ENCODE measurements at places on chromosomes 3 and 15.
A peak's percentile ranks its signal among the peaks of the same experiment; 100 is the strongest.

DNA sequence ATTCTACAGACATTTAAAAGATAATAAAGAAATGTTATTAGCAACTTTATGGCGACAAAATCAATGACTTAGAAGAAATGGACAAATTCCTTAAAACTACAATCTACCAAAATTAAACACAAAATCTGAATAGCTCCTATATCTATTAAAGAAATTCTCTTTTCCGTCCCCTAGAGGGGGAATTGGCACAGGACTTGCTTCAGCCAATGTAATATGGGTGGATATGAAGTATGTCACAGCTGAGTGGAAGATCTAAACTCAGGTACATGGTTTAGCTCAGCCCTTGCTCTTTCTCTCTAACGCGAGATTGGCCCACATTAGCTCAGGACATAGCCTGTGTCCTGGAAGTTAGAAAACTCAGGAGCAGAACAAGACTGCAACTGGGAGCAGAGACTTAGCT, 79.3 kb downstream of the DNAH12 start:
- peak; percentile 34 for DNase-seq

DNA sequence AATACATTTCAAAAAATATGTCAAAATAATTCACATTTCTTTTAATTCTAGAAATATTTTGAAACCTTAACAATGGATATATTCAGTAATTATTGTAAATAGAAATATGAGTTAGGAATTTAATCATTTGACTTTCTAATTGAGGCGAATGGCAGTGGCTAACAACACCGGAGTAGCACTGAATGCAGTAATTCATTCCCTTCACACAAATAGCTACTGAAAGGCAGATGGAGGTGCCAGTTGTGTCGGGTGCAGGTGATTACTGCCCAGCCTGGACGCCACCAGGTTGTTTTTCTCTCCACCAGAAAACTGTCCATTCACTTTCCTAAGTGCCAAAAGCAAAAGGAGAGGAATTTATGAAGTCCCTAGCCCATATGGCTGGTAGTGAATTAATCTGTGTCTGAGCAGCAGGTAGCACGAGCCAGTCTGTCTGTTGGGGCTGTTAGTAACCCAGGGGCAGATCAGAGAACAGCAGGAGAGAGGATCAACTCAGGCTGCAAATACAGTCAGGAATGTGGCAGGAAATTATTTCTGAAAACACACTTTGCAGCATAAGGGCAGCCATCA, 79.3 kb upstream of the GMNC start:
- no peak for DNase-seq

GRCh38 chr15:58331560-58331912, 100.3 kb upstream of the LIPC start:
- no peak for DNase-seq

DNA sequence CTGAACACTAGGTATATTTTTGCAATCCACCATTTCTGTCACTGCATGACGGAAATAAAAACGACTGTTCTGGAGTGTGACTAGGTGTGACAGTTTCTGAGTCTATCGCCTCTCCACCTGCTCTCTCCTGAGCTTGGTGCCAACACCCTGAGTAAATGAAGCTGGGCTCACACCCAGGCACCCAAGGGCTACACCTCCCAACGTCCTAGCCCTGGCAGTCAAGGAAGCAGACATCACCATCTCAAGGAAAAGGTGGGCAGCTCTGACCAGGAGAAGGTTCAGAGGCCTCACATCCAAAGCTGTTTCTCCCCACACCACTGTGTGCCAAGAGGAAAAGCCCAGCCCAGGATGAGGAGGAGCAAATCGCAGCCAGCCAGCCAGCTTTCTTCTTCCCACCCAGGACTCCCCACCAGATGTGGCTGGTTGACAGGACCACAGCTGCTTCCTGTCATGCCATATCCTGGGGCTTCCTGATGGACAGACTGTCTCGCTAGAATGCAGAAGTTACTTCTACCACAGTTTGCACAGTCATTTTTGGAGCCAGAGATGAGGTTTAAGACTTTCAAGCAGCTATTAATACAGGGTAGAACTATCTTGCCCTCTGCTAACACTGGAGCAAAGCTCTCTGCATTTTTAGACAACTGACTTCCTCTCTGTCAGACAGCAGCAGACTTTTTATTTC, 3.3 kb downstream of the SCAMP2 start:
- peak; percentile 20 for DNase-seq

- DNase-seq = no peak
Observed at GRCh38 chr15:45604326-45604725, 17.1 kb downstream of the BLOC1S6 start.

DNA sequence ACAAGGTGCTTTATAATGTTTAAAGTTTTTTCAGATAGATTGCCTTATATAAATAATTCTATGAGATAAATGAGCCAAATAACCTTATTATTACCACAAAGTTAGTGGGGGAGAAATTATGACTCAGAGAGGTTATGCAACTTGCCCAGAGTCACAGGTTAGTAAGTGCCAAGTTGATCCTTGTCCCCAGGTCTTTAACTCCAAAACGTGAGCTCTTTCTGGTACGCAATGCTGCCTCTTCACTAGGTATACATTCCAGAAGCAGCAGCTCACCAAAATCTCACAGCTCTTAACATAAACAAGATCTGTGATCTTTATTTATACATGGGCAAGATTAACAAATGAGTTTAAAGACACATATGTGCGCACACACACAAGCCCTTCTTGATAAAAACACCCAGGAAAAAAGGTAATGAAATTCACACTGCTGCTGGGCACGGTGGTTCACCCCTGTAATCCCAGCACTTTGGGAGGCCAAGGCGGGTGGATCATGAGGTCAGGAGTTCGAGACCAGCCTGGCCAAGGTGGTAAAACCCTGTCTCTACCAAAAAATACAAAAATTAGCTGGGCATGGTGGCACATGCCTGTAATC, 59.8 kb upstream of the NR2F2 start:
- DNase-seq = peak; percentile 28
